Stimulated activated naive CD4-positive, alpha-beta T cell treated with Interleukin-2 at 50 U/mL for 16 hours (primary cell): ENCODE measurements at places on chromosomes 5 and 9.

- DNase-seq, result no peak
Observed at GRCh38 chr9:97292200-97292599, 15.3 kb upstream of the CCDC180 start.

DNA sequence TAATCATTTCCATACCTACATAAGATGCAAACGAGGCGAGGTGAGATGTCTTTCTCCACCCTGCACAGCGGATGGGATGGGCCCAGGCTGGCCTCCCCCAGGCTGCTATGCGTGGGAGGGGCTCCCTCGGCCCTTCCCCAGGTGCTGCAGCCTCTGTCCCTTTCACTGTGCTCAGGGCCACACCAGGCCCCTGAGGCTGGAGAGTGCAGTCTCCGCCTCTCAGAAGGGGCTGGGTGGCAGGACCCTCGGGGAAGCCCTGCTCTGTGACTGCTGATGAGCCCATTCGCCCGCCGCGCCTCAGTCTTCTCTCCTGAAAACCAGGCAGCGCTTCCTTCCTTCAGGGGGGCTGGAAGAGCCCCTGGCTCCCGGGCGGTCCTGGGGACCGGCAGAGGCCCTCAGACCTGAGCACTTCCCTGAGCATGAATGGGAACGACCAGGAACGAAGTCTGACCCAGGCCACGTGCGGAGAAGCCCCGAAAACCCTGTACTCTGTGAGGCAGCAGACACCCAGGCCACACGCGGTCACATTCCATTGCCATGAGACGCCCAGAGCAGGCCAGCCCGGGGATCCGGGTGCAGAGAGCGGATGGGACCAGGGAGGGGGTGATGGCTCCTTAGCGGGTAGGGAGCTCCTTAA lies 21.9 kb upstream of the NOTCH1 start:
- no peak for DNase-seq

- no peak for DNase-seq
Observed at GRCh38 chr9:132424857-132425674, 15.1 kb downstream of the CFAP77 start.

DNA sequence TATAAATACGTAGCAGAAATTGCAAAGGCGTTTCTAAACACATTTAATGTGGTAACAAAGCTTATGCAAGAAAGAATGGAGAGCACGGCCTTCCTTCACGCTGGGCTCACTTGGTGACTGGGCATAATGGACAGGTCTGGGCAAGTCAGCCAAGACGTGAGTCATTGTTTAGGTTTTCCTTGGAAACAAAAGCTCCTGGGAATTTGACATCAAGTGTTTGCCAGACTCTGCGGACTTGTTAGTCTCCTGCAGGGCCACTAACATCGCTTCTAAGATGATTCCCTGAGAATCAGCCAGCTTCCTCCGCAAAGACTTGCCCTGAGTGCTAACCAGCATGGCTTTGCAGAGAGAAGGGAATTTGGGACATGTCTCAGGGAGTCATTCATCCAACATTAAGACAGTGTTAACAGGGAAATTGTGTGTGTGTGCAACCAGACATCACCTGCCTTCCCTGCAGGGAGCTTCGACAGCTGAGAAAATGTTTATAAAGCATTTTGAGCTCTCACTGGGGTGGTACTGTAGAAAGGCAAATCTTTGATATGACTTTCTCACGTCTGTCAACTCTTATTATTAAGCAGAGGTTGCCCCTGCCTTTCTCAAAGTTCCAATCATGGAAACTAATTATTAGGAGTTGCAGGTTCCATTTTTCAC lies 182.5 kb downstream of the NTRK2 start:
- no peak for DNase-seq

DNA sequence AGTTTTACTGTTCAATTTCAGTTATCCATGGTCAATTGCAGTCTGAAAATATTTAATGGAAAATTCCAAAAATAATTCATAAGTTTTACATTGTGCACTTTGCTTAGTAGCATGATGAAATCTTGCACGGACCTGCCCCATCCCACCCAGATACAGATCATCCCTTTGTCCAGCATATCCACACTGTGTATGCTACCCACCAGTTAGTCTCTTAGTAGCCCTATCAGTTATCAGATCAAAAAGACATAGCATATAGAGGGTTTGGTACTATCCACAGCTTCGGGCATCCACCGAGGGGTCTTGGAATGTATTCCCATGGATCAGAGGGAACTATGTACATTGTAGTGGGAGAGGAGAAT lies 97.7 kb downstream of the SLC44A1 start:
- no peak for DNase-seq
